Substantia nigra (tissue), 51 donors: ENCODE measurements at places on chromosomes 7 and 10.

DNA sequence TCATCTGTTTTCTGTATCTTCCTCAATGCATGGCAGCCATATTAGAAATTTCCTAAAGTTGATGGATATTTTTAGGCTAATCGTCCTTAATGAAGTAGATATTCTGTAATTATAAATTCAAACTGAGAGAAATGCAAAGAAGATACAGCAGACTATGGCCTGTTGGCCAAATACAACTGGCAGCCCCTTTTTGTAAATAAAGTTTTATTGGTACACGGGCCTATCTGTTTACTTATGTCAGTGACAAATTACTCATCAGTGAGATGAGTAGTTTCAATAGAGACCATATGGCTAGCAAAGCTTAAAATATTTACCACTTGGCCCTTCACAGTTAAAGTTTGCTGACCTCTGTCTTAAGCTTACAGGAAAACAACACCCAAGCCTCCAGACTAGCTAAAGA, 112.3 kb downstream of the HTR7 start:
- no peak for DNase-seq

DNA sequence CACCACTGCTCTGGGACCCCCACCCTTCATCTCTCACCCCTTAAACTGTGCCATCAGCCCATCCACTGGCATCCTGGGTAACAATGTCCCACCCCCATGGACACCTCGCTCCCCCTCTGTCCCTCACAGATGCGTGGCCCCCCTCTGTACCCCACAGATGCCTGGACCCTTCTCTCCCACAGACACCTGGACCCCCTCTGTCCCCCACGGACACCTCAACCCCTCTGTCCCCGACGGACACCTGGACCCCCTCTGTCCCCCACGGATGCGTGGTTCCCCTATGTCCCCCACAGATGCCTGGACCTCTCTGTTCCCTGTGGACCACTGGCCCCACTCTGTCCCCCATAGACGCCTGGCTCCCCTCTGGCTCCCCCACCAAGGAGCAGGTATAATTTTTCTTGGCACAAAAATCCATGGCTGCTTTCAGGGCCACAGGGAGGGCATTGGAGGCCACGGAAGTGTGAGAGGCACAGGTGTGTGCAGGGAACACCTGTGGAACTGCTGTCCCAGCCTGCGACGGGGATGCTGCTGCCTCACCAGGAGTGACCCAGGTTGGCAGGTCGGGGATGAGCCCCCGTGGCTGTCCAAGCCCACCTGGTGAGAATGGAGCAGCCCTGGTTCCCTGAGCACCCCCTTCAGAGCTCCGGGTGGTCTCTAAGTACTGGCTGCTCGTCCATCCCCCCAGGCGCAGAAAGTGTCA, 193.5 kb downstream of the PTPRN2 start:
- DNase-seq, result no peak

DNA sequence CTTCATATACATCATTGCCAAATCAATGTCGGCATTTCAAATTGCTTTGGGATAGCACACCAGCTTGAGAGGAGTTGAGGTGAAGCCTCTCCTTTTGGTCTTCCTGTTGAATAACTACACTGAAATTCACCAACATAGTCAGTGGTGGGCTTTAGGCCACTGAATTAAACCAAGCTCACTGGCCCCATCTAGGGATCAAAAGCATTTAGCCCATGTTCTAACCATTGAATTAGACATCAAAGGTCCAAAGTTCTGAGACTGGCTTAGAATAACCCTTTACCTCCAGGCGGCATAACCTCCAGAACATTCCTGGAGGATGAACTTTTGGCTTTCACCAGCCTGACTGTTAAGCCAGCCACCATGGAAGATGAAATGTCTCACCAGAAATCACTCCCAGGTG, 54.6 kb downstream of the BPGM start:
- DNase-seq, result no peak

- DNase-seq, result no peak
Measured at GRCh38 chr10:96264938-96265337, 6.4 kb downstream of the BLNK start.

GRCh38 chr10:18359812-18360211, 219.6 kb downstream of the CACNB2 start:
- DNase-seq, result no peak

GRCh38 chr10:123995082-123995460, 98.3 kb downstream of the CHST15 start:
- DNase-seq, result no peak

DNA sequence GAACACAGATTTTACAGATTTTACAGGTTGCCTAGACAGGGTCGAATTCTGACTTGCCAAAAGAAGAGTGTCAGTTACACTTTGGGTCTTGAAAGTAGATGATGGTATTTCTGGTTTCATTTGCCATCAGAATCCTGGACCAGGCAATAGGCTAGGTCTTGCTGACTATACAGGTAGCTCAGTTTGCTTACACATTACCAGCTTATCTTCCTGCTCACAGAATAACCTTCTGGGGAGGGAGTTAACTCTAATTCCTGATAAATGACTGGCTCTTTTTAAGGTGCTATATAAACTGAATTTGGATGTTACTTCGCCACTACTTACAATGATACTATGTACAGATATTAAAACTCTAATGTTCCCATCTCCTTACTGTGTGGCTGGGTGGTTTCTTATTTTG, 39.8 kb downstream of the GBF1 start:
- no peak for DNase-seq

DNA sequence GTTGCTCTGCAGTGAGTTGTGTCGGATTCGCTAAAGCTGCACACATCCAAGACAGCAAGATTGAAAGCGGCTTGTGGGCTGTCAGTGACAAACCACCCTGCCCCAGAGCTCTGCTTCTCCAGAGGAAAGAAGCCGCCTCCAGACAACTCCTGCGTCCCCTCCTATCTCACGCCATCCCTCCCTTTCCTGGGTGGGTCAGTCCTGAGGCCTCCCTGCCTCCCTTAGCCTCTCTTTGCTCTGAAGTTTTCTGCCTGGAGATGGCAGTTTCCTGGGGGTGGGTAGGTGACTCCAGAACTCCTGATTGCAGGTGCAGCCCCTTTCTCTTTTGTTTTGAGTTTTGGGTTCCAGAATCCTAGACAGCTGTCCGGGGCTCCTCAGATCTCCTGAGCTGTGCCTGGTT, 78.7 kb downstream of the EMX2 start:
- DNase-seq, result no peak

DNA sequence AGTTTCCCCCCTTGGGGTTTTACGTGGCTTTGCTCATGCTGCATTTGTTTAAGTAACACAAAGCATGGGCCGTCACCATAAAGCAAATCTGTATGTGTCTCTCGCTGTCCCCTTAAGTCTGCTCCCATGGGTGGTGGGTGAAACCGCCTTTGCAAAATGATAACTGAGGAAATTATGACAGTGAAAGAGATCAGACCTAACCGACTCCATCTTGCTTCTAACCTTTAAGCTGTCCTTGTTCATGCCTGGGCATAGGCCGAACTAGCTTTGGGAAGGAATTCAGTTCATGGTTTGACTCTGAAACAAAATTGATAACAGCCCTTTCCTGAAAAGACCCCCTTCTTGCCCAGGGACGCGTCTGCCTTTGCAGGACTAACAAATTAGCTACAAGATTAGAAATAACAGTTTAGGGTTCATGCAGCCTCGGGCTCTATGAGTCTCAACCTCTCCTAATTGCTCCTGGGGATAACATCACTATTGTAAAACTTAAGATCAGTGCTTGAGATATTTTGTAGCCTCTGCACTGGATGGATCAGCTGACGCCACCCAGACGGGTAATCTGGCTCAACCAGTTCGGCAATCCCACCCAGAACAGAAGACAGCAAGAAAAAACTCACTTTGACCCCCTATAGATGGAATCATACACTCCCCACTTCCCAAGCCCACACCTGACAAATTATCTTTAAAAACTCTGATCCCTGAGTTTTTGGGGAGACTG, 623.7 kb downstream of the TYW1 start:
- DNase-seq, result no peak

DNA sequence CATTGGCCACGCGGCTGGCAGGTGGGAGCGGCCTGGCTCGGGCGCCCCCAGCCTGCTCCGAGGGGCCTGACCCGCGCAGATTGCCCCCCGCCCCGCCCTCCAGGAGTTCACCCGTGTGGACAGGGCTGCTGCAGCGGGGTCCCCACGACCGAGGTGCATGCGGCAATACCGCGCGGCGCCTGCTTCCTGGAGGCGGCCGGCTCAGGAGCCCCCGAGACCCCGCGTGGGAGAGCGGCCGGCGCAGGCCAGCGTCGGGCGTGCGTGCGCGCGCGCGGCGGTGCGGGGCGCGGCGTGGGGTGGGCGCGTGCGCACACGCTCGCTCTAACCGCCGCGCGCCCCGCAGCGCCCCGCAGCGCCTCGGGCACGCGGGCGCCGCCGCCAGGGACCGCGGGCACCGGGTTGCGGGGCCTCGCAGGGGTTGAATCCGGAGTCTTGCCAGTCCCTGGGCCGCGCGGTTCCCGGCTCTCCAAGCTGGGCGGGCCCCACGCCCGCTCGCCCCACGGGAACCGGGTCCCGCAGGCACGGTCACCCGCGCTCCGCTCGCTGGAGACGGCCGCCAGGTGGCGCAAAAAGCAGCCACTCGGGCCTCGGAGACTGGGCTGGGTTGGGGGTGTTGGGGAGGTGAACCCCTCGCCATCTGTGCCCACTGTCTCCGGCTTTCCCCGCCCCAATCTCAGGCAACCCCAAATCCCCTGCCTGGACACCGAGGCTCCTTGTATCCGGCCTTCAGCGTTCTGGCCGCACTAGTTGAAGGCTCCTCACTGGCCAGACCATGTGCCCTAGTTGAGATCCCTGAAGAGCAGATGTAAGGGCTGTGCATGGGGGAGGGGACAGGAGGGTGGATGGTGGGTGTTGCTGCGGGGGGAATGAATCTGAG, 1.3 kb upstream of the ACHE start:
- DNase-seq, result peak; percentile 35

GRCh38 chr7:25762511-25763462, 389.2 kb upstream of the NFE2L3 start:
- DNase-seq, result no peak

DNA sequence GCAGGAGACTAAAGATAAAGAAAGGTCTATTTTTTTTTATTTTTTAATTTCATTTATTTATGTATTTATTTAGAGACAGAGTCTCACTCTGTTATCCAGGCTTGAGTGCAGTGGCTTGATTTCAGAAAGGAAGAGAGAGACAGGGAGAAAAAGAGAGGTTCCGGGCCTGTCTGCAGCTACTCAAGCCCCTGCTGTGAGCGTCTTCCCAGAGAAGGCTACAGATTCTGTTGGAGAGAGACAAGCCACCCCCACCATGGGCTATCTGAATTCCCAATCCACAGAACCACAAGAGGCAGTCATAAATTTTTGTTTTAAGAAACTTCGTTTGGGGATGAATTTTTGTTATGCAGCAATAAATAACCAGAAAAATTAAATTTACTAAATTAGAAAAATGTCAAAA, 68.1 kb downstream of the CALN1 start:
- no peak for DNase-seq
